ENCODE measurements at places on chromosomes 2 and 18.

- DNase-seq: no peak
Measured at GRCh38 chr18:79916546-79917168, 34.8 kb downstream of the SLC66A2 start.

DNA sequence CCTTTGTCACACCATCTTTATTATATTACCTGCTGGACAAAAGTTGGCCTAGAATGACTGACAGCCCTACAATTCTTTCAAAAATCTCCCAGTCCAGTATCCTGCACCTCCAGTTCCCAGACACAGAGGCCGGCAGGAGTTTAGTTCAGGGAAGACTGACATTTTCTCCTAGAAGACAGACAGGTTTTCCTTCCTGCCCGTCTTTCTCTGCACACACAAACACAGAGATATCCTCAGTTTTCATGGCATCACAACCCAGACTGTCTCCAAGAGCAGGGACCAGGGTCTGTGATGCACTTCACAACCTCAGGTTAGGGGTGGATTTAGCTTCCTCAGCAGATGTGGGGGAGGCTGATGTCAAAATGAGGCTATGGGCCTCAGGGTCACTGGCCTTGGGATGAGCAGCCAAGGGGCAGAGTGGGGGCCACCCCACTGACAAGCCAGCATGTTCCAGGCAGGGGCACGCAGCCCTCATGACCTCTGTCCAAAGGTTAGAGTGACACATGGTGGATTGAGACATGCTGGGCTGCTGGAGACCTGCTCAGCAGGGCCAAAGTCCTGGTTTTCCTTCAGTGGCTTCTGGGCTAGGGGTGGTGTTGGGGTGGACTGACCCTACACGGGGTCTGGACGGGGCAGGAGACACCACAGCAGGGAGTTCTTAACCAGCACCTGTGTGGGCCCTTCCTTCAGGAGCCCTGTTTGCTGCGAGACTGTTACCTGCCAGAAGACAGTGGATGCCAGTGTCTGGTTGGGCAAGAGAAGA lies 70.5 kb downstream of the SFXN5 start:
- DNase-seq: no peak

DNA sequence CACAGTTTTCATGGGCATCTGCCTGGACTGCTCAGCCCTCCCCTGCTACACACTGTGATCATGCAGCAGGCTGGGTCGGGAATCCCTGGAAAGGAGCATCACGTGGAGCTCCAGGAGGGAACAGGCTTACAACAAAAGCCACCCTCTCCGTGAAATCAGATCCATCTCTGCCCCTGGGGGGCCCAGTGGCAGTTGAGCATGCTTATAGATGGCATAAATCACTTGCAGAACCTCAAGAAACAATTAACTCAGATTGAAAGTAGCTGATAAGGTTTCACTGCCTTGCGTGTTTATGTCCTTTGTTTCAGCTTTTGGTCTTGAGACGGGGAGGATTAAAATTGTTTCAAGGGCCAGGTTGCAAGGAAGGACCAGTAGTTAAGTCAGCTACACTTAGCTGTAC lies 354.8 kb upstream of the MEIS1 start:
- no peak for DNase-seq

DNA sequence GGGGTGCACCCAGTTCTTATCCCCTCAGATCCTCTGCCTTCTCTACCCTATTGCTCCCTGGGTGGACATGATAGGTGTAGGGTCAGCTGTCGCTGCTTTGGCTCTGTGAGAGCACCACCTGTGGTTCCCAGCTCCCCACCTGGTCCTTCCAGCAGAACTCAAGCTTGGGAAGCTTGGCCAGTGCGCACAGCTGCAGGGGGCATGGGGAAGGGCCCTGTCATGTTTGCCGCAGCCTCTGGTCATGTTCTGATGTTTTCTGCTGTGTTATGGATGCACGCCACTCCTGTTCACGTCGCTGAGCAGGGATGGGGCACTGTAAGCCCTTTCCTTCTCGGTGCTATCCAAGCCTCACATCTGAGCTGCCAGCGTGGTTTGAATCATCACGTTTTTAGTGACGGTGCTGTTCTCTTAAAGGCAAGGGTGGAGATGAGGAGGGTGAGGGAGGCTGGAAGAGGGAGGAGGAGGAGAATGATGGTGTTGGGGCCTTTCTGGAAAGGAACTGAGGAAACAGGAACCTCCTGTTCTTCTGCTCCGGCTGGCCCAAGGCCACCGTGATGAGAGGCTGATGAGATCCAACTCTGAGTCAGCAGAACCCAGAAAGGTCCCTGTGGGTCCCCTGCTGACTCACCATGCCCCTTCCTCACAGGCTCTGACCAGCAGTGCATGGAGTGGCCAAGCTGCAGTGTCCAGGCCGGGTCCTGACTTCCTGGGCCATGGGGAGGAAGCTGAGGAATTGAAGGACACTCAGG lies 78.0 kb downstream of the LIPG start:
- DNase-seq: no peak

DNA sequence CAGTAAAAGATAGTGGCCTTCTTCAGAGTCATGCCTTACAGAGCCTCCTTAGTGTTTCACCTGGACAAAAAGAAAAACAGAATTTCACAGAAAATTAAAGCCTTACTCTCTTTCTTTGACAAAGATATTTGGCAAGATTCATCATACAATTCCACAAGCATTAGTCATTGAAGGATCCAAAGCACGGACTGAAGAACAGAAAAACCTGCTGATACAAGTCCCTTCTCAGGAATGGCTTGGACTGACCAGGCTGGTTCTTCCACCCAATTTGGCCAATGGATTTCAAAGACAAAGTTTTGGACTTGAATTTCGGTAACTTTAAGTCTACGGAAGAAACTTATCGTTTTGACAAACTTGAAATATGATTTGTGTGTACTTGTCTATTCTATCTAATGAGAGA lies 39.1 kb upstream of the GALNT3 start:
- DNase-seq: no peak

DNA sequence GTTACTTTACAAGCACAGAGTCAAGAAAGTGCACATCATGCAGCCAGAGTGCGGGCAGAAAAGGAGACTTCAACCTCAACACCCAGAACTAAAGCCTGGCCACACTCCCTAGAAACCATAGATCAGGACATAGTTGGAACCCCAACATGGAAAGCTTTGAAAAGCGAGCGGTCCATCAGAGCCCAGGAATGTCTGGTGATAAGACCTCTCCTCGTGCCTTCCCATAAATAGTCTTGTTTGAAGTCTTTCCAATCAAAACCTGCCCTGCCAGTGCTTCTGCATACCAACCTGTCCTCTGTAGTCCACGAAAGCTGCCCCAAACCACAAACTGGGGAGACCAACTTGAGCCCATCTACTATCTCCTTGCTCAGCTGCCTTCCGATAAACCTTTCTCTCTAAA lies 55.5 kb downstream of the NEURL3 start:
- DNase-seq: no peak

- DNase-seq: no peak
Measured at GRCh38 chr18:24875286-24875685, 414.8 kb downstream of the HRH4 start.

DNA sequence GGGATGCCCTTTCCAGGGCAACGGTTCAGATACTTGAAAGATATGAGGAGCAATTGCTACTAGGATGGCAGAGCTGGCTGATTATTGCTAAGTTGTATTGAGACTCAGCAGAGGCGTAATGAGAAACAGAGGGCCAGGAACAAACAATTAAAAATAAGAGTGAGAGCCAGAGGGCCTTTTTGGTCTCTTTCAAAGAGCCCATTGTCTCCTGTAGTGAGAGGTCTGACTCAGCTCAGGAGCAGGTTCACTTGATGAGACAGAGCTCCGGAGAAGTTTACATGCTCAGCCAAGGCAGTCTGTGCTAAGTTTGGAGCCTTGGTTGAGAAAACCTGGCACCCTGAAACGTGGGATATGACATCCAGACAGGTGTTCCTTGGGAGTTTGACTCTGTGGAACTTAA lies 303.9 kb upstream of the DLGAP1 start:
- no peak for DNase-seq

DNA sequence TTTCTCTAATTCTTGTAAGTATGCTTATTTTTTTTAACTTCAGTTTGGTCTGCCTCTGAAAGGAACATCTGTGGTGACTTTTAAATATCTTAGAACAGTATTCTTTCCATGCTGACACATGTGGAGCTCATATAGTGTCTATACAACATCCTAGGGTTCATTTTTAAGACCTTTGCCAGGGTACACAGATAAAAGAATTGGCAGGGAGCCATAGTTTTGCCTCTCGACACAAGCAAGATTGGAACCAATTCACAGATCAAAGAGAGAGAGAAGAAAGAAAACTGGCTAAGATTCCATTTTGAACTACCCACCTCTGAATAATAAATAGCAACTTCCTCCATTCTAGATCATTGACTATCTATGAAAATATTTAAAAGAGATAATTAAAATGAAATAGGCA lies 142.7 kb upstream of the ST6GAL2 start:
- DNase-seq: no peak

- DNase-seq: no peak
Measured at GRCh38 chr2:19476327-19476726, 117.9 kb upstream of the OSR1 start.

DNA sequence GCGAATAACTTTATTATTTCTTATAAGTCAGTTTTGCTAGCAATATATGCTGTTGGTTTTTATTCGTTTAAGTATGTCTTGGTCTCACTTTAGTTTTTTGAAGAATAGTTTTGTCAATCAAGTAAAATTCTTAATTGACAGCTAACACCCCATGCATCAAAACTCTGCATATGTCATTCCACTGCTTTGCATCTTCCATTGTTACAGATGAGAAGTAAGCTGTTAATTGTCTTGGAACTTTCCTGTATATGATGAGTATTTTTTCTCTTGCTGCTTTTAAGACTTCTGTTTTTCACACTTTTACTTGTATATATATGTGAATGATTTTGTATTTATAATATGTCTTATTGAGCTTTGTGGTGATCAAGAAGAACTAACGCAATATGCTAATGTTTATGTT lies 1048.4 kb downstream of the CNTNAP5 start:
- DNase-seq: no peak

GRCh38 chr2:72901426-72901825 lies 14.2 kb downstream of the SPR start:
- no peak for DNase-seq

GRCh38 chr2:222242532-222242931 lies 56.3 kb downstream of the PAX3 start:
- DNase-seq: no peak

- DNase-seq: peak; percentile 83
Measured at GRCh38 chr2:201116959-201117734, 1.2 kb downstream of the CFLAR start.

DNA sequence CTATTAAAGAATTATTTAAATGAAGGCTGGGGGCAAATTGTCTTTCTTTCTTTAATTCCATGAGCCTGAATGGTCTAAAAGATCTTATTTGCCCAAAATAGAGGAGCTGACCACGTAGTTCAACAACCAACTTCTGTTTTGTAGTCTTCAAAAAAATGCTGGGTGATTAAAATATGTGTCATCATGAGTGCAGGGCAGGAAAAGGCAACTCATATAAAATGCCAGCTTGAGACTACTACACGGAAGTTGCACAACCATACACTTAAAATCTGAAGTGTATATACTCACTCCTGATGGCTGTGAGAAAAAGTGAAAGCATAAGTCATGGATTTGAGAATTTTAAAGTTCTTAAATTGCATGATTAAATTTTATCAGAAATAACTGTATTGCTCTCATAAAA lies 210.9 kb downstream of the DYM start:
- peak; percentile 2 for DNase-seq

- DNase-seq: no peak
Measured at GRCh38 chr2:241855888-241856422, 2.7 kb downstream of the PDCD1 start.

- no peak for DNase-seq
Measured at GRCh38 chr2:175852879-175853615, 149.0 kb downstream of the LNPK start.

- DNase-seq: no peak
Measured at GRCh38 chr2:190867212-190867611, 13.4 kb upstream of the GLS start.

DNA sequence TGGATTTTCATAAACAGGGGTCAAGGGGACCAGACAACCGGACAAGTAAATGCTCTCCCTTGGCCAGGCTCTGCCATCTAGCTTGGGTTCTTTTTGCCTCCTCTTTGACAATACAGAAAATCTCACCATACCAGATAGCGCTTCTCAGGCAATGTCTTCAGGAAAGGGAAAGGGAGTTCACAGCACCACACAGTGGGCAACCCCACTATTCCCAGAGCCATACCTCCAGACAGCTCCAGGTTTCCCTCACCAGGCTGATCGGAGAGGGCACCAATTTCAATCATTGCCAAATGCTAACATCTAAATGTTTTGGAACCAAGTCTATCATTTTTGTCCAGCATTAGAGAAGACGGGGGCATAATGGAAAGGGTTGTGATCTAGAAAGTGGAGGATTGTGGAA lies 28.1 kb downstream of the CCDC68 start:
- DNase-seq: no peak

- no peak for DNase-seq
Measured at GRCh38 chr2:11109002-11109401, 46.3 kb upstream of the SLC66A3 start.

DNA sequence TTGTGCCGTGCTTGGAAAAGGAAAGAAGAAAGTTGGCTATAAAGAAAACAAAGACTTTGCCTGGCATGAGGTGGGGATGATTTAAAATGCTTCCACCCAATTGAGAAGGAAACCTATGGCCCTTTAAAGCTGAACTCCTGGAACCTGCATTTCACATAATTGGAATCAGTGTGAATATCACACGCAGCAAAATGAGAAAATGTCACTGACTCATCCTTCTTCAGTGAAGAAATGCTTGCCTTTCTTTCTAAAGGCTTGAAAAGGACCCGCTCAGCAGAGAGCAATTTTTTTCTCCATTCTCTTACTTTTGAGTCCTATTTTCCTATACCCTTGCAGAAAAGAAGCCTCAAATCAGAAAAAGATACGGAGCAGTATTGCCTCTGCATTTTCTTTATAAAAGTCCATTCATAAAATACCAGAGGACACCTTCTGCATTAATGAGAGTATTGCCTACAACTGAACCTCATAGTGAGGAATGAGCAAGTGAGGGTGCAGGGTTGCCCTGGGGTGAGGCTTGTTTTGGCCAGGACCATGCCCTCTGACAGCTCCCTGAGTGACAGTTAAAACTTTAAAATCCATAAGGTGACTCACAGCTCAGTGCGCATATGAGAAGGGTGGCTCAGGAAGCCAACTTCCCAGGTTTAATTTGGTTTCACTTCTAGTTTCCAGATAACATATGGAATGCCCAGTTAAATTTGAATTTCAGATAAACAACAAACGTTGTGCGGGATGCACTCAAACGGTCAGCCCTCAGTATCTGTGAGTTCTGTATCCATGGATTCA lies 191.9 kb upstream of the GYPC start:
- no peak for DNase-seq

GRCh38 chr2:30237966-30238800 lies 6.8 kb downstream of the LBH start:
- DNase-seq: no peak
